ENCODE measurements at places on chromosomes 13 and 19.

DNA sequence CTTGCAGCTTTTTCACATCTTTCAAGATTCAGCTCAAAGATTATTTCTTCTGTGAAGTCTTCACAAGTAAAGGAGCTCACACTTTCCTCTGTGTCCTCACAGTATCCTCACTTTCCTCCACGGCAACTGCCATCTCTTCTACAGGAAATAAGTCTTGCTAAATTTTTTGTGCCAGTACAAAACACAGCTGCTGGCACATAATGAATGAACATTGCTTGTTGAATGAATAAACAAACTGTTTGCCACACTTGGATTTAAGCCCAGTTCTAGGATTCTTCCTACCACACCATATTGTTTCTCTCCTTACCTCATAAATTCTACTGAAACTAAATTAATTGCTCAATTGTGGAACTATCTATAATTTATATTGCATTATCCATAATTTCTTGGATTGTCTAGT is 59.5 kb downstream of the RAP2A start:
- DNase-seq = no peak

GRCh38 chr13:66691149-66691548 is 539.0 kb downstream of the PCDH9 start:
- no peak for DNase-seq

GRCh38 chr13:20404488-20405222 is 121.0 kb downstream of the CRYL1 start:
- DNase-seq = no peak

DNA sequence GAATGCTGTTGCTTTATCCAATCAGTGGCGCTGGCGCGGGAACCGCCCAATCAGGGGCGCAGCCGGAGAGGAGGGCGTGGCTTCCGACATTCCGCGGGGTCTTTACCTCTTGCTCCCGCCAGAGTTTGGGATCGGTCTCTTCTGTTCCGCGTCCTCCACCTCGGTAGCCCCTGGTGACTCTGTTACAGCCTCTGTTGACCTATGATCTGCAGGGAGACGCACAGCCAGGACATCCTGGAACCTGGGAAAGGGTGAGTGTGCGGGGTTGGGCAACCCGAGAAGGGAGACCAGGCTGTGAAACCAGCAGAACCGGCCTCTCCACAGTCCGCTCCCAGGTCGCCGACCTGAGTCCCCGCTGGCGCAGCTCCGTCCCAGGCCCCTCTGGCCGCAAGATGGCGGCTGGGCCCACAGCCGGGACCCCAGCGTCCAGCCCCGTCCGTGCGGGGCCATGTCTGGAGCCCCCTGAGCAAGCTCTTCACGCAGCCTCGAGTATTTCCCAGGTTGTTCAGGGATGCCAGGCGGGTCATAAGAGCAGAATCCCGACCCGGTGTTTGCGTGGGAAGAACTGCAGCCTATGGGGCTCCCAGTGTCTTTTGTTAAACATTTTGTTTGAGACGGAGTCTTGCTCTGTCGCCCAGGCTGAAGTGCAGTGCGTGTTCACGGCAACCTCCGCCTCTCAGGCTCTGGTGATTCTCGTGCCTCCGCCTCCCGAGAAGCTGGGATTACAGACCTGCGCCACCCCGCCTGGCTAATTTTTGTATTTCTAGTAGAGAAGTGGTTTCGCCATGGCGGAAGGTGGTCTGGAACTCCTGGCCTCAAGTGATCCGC is 4.4 kb upstream of the ZNF681 start:
- peak; percentile 83 for DNase-seq

DNA sequence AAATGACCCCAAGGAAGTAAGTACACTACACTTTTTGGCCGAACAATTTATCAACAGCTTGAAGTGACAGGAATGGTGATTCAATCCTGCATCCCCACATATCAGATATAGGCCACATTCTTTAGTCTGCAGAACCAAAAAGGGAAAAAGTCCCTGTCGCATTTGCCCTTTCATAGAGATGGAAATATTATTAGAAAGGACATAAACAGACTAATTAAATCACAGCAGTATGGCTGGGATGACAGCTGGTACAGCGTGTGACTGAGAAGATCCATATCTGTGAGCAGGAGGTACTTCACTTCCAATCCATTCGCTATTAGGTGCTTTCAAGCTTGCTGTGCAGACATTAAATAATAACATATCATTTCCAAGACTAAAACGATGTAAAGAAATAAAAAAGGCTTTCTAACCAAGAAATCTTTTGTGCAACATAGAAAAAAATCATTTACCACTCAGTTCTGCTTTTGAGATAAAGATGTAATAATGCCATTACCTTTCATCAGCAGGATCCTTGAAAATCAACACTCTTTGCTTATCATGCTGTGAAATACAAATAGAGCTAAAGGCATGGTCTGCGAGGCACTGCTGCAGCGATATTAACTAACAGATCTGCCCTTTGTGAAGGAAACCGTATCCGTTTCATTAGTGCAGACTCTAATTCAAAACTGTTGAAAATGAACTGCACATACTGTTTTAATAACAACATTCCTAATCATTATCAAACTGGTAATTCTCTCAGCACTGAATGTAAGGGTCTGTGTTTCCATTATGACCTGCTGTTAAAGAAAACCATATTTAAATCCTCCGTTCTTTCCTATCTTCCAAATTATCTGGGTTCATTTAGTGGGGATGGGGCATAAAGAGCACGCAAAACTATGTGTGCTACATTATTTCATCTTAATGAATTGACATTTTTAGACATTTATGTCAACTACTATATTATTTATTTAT is 245.6 kb downstream of the DACH1 start:
- DNase-seq = no peak

DNA sequence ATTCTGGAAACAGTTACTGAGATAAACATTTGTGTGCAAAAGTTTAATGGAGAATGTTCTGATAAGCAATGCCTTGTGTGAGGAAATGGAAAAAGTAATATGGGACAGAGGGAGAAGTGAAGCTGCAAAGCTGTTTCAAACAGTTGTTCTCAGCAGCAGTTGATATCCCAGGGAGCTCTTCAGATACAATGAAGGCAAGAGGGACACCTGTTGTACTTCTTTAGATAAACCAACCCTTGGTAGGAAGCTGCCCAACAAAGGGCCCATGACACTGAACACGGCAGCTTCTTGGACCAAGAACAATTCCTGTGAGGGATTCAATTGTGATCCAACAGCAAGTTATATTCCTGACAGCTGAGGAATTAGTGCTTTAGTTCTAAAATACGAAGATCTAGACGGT is 894.3 kb upstream of the PCDH20 start:
- DNase-seq = no peak

GRCh38 chr19:49348305-49349189 is 13.3 kb downstream of the CD37 start:
- DNase-seq = no peak

DNA sequence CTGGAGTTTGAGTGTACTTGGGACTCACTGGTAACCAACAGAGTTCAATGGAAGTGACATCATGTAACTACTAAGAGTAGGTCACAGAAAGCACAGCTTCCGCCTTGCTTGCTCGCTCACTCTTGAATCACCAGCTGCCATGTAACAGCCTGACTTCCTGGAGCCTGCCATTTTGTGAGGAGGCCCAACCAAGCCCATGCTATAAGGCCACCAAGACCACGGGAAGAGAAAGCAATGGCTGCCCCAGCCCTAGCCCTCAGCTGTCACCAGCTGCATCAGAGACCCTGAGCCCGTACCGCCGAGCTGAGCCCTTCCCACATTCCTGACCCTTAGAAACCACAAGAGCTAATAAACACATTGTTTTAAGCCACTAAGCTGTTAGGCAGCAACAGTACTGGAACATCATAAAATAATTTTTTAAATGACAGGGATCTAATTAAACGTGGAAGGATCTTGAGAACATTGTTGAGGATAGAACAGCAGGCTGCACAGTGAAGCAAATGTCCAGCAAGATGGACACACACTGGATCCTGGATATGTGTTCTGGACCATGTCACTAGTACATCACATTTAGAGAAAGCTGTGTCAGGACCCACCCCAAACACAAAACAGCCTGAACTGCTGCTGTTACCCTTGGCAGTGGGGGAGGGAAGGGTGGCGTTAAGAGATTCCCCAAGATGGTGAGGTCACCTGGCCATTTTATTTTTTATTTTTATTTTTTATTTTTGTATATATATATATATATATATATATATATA is 21.7 kb upstream of the LDLR start:
- DNase-seq = no peak

GRCh38 chr13:109906976-109907375 is 120.6 kb upstream of the IRS2 start:
- no peak for DNase-seq

GRCh38 chr13:73599232-73600128 is 534.7 kb downstream of the KLF12 start:
- no peak for DNase-seq

DNA sequence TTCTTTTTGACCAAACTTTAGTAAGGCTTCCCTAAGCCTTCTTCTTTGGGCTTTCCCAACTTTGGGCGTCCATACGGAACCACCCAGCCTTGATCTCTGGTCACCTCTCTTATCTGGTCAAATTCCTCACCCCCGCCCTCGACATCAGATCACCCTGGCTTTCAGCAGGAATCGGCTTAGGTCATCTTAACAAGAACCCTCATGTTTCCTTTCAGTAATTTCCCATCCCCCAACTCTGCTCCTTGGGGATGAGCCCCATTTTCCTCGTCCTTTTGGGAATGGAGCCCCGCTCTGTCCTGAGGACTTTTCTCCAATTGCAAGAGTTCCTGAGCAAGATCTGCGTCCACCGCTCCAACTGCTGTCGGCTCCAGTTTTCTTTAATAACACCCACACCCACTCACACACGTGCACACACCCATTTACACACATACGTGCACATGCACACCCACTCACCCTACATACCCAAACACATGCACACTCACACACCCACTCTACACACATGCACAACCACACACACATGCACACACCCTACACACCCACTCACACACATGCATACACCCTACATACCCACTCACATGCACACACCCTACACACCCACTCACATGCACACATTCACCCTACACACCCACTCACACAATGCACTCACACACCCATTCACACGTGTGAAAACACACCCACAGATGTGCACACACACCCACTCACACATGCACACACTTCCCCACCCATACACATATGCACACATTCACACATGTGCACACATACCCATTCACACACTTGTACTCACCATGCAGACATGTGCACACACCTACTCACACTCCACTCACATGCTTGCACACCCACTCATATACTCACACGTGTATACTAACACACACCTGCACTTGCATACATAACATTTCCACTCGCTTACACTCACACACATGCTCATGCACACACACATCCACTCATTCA is 87.0 kb upstream of the TM9SF2 start:
- no peak for DNase-seq

GRCh38 chr19:39949026-39949747 is 14.8 kb upstream of the FCGBP start:
- DNase-seq = no peak

- DNase-seq = no peak
Observed at GRCh38 chr19:16436780-16437332, 34.9 kb downstream of the EPS15L1 start.

DNA sequence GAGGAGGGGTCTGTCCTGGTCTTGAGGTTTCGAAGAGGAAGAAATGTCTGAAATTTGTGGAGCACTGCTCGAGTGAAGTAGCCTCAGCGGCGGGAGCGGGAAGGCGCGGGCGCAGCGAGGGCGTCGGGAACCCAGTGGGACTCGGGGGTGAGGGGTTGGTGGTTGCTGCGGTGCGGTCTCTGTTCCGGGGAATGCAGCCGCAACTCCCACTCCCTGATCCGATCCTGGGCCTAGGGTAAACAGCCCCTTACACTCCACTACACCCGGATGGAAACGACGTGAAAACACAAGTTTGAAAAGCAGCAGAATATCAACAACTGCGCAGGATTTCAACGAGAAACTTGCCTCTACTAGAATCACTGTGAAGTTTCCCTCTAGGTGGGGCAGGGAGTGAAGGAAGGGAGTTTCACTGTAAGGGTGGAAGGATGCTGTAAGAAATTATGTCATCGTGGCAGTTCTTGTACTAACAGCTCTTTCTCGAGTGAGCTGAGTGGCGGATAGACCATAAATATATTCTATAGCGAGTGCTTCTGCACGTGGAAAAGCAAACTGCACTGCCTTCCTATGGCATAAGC is 2.0 kb upstream of the KLF12 start:
- DNase-seq = no peak

DNA sequence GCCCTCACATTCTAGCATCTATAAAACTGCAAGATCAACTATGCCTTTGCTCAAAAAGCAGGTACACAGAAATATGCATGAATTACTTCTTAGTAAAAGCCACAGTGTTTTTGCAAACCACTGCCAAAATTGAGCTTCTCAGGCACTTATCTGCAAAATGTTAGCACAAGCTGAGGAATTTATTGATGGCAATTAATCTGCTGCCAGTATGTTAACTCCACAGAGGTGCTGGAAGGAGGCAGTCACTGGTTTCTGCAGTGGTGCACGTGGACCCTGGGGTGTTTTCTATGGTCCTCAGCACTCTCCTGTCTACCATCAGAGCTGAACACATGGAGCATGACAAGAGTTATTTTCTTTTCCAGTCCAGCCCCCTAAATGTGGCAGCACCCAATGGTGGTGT is 44.2 kb downstream of the CLDN10 start:
- no peak for DNase-seq

GRCh38 chr13:27442071-27442647 is 8.2 kb downstream of the MTIF3 start:
- no peak for DNase-seq

DNA sequence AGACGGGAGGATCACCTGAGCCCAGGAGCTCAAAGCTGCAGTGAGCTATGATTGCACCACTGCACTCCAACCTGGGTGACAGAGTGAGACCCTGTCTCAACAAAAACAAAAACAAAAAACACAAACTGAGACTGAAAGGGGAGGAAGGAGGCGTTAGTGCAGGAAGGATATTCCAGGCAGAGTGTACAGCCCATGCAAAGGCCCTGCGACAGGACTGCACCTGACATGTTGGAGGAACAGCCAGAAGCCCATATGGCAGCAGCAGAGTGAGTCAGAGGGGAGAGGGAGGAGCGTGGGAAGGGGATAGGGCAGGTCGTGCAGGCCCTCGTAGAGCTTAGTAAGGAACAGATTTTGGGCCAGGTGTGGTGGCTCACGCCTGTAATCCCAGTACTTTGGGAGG is 3.2 kb downstream of the ZNRF4 start:
- DNase-seq = no peak

DNA sequence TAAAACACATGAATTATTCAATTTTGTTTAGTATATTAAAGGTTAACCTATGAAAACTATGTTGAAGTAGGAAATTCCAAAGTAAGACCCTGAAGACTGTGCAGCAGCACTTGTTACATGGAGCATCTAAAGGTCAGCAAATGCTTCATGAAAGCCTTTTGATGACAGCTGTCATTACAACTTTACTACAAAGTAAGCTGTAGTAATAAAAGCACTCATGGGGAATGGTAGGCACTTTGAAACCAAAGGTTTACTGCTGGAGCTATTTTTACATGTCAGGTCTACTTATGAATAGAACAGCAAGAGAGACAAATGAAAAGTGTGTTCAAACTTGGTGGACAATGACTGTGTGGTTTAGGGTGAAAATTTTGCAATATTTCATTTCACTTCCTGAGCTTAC is 672.5 kb upstream of the PCDH20 start:
- no peak for DNase-seq

- DNase-seq = no peak
Observed at GRCh38 chr13:38301236-38301635, 48.4 kb upstream of the UFM1 start.
